ENCODE measurements at places on chromosomes 7 and 10.
A peak's percentile ranks its signal among the peaks of the same experiment; 100 is the strongest.

DNA sequence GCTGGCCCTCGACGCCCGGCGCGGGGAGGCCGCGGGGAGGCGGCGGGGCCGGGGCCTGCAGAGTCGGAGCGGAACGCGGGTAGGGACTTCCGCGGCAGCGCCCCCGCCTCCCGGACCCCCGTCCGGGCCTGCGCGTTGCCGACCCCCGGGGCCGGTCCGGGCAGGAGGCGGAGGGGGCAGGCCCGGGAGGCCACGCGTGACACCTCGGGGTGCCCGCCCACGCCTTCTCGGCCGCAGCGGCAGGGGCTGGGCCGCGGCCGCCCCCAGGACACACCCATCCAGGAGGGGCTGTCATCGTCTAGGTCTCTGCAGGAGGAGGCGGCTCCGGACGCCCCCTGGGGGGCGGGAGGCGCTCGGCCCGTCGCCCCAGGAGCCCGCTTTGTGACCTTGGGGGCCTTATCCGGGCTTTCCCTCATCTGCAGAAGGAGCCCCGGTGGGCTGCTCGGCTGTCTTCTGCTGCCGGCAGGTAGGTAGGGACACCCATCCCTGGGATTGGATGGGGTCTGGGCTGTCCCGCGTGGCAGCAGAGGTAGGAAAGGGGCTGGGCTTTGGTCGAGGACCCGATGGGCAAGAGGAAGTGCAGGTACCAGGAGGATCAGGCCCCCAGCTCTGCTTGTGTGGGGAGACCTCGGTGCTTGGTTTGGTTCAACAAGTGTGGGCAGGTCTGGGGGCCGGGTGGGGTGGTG is 569 bp downstream of the ZNF316 start:
- DNase-seq = peak; percentile 60

DNA sequence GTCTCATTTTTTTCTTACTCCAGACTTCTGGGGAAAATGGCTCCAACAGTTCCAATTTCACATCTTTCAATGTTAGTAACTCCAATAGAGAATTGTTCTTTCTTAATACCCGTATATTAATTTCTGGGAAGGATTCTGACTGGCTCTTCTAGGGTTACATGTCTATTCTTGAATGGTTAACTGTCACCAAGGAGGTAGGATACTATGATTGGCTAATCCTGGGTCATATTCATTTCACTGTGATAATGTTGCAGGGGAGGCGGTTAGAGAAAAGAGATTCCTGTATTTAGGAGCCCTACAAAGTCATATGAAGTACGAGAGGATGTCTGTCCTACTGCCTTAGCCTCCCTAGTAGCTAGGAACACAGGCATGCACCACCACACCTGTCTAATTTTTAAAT is 16.1 kb upstream of the VCL start:
- DNase-seq = no peak

- DNase-seq = no peak
Observed at GRCh38 chr10:3960496-3960895, 175.5 kb upstream of the KLF6 start.

GRCh38 chr10:98492763-98493162 is 46.0 kb upstream of the HPS1 start:
- no peak for DNase-seq
